Neural progenitor cell (in vitro differentiated cells): ENCODE measurements at places on chromosomes 13 and 19. TPM values are rescaled to one million over a fixed set of nuclear protein-coding genes. Genes with fewer than 3 reads are reported as not detected.

Gene TNNI3
- 22.2 and 41.0 TPM in 2 replicates for total RNA-seq

DNA sequence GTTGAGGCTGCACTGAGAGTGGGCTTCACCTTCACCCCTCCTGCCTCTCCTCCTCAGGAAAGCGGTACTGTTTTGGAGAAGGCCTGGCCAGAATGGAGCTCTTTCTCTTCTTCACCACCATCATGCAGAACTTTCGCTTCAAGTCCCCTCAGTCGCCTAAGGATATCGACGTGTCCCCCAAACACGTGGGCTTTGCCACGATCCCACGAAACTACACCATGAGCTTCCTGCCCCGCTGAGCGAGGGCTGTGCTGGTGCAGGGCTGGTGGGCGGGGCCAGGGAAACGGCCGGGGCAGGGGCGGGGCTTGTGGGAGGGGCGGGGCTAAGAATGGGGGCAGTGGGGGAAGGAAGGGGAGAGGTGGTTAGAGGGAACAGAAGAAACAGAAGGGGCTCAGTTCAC lies 7.5 kb downstream of the CYP2A13 start:
- no peak for DNase-seq

DNA sequence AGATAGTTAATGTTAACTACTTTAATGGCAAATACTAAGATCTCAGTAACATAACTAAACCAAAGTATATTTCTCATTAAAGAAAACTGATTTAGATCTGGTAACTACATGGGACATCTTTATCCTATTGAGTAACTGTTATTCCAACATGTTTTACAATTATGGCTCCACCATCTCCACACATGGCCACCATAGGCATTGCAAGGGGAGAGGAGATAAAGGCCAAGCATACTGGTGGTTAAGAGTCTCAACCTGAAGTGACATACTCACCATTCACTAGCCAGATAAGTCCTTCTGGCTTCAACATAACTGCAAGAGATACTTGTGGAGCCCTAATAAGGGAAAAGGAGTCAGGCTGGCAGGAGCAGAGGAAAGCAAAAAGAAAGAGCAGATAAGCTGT lies 1586.4 kb upstream of the SPRY2 start:
- DNase-seq = peak; percentile 6

DNA sequence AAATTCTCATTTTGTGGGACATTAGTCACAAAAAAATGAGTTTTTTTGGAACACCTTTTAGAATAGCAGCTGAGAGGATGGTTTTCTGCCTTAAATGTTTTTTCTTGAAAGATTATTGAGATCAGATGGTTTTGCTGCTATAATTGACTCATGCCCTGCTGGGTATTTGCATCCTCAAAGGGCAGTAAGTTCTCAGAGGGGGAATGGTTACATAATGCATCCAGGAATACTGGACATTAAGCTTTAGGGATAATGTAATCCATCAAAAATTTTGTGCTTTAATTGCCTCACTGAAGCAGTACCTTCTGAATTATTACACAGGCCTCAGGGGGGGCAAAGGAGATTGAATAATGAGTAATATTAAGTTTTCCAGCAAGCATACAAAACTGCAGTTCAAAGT lies 866.3 kb upstream of the SPRY2 start:
- no peak for DNase-seq

DNA sequence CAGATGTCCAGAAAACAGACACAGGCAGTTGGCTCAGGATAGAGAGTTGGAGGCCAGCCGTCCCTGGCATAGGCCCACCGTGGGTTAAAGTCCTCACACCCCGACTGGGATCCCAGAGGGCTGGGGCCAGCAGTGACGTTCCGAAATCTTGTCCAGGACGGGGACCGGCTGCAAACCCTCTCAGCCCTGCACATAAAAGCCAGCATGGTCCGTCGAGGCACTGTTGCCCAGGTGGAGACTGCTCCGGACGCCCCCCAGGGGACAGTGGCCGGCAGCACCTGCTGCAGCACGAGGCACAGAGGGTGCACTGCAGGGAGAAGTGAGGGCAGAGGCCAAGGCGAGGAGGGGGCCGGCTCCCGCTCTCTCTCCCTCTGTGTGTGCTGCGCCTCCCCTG lies 4.3 kb upstream of the IFNL2 start:
- DNase-seq = peak; percentile 23
